ENCODE measurements at places on chromosomes 5 and 9.
A peak's percentile ranks its signal among the peaks of the same experiment; 100 is the strongest.

- no peak for DNase-seq
Observed at GRCh38 chr5:163562071-163562470, 56.7 kb downstream of the MAT2B start.

DNA sequence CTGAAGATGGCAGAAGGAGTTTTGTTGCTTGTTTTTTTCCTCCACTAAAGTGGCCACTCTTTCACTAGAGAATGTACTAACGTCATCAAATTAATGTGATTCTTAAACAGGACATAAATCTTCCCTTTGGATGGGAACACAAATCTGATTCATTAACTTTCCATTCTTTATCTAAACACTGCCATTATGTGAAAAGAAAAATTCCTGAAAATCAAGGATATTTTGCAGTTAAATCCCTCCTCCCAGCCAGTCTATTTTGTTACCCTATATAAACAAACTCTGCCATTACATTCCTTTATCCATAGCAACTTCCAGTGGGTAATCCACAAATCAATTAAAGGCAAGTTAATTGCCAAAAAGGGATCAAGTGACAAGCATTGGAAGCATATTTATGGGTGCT lies 546.5 kb downstream of the PDE4D start:
- no peak for DNase-seq

- no peak for DNase-seq
Observed at GRCh38 chr5:163574472-163575440, 69.3 kb downstream of the MAT2B start.

GRCh38 chr9:33165263-33166151 lies 1.6 kb downstream of the B4GALT1 start:
- peak; percentile 78 for DNase-seq

- no peak for DNase-seq
Observed at GRCh38 chr5:35540002-35540401, 77.7 kb upstream of the SPEF2 start.

DNA sequence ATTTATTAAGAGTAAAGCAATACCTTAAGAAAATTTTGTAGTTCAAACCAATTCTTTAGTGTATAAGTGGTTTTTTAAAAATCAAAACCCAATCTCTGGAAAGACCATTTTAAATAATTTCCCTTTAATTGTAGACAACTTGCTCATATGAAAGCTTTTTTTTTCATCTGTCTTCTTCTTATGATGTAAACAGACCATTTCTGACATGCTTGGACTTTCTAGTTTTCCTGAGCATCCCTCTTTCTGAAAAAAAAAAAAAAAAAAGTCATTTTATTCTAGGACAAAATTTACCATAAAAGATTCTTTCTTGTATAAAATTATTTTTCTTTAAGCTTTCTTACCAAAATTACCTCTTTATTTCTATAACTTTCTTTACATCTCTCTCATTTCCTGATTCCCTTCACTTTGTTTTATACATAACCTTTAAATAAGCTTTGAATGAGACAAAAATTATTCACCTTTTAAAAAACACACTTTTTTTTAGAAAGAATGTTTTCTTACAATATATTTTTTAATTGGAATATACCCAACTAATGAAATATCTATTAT lies 67.5 kb downstream of the COL15A1 start:
- peak; percentile 40 for DNase-seq

- peak; percentile 58 for DNase-seq
Observed at GRCh38 chr5:95786821-95787418, 35.6 kb downstream of the GLRX start.

DNA sequence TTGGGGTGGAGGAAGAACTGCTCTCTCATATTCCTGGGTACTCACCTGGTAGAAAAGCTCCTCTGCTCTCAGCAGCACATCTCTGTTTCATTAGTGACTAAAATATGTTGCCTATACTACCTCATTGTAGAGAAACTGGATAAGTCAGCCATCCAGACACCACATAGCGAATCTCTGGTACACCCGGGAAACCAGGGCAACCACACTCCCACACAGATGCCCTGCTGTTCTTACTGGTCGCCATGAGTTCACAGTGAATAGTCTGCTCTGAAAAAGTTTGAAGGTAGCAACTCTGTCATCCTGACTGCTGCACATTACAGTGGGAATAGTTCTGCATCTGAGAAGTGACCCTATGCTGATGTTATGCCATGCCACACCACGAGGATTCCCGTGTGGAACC lies 135.0 kb downstream of the ENTREP1 start:
- DNase-seq, result no peak

- DNase-seq, result peak; percentile 86
Observed at GRCh38 chr5:10077791-10078545, 171.7 kb downstream of the ATPSCKMT start.

DNA sequence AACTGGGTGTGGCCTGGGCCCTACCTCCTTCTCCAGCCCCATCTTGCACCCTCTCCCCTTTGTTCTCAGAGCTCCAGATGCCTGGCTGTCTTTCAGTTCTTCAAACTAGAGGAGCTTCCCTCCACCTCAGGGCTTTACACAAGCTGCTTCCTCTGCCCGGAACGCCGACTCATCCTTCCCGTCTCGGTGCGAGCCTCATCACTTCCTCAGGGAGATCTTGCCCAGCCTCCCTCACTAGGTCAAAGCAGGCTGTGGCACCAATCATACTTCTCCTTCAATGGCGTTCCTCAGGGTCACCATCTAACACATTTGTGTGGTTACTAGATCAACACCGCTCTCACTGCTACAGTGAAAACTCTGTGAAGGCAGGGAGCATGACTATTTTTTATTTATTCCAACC lies 56.2 kb upstream of the ZSWIM6 start:
- DNase-seq, result peak; percentile 65

GRCh38 chr9:974996-975739 lies 1.3 kb upstream of the DMRT3 start:
- no peak for DNase-seq

DNA sequence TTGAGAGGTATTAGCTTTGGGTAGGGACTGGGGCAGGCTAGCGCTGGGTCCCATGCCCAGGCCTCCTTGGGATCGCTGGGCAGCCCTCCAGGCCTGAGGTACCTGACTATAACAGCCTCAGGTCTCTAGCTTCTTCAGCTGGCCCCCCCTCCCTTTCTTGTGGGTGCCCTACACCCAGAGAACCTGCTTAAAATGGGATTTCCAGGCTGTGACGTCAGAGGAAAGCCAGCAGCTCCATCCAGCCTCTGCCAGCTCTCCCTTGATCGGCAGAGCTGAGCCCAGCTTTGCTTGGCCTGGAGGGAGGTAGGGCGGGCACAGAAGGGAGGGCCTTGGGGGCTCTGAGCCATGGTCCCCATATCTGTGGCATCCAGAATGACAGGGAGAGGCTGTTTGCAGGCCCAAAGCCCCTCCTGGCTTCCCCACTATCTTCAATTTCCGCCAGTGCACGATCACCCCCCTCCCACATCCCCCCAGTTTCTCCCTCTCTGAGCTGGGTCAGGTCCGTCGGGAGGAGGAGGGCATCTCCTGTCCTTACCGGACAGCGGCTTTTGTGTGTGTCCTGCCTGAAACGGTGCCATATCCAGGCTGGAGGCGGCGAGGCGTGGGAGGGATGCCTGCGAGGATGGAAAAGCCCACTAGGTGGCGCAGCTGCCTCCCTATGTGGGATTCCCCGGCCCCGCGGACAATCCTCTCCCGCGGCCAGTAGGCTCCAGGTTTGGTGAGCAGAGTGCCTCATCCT lies 10.8 kb downstream of the REEP2 start:
- DNase-seq, result peak; percentile 79

GRCh38 chr9:120635011-120635410 lies 55.0 kb upstream of the CDK5RAP2 start:
- DNase-seq, result no peak

- DNase-seq, result peak; percentile 98
Observed at GRCh38 chr5:173498286-173498685, 118.2 kb downstream of the BOD1 start.

GRCh38 chr5:5335700-5336264 lies 86.7 kb upstream of the ICE1 start:
- DNase-seq, result peak; percentile 86

DNA sequence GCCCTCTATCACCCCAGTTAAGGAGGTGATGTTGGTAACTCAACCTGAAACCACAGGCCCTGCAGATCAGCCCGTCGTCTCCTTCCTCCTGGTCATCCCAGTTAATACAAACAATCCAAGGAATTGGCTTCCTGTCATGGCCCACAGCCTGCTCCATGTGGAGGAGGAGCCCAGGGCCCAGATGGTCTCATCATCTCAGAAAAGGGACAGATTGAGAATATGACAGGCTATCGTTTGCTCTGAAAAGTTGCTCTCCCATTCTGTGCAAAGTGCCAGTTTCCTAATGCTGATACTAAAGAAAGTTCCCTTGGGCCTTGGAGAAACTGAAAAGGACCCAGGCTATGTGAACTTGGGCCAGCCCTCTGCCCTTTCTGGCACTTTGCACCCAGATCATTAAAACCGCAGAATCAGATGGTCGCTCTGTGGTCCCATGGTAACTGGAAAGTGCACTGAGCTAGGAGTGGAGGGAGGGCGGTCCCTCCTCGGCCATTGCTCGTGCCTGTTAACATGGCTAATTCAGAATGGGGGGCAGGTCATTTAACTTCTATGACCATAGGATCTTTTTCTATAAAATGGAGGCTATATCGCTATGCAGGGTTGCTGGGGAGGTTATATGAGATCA lies 675 bp upstream of the SPAAR start:
- peak; percentile 64 for DNase-seq

DNA sequence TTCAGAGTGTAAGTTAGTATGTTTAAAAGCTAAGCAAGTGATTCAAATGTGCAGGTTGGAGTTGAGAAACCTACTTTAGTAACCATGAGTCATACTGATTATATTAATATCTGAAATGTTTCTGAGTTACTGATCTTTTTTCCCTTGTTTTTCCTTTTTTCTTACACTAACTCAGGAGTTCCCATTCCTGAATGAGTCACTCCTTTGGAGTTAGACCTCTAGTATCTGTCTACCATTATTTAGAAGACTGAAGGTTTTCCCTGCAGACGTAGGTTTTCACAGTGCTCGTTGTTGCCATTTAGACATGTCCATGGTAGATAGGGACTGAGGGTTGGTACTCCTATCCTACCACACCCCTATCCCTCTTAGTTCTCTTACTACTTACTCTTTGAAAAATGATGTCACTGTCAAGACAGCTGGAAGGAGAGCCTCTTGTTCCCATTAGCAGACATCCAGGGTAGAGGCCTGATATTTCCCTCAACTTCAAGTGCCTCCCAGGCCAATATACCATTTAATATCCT lies 20.2 kb downstream of the OCLN start:
- DNase-seq, result peak; percentile 50

DNA sequence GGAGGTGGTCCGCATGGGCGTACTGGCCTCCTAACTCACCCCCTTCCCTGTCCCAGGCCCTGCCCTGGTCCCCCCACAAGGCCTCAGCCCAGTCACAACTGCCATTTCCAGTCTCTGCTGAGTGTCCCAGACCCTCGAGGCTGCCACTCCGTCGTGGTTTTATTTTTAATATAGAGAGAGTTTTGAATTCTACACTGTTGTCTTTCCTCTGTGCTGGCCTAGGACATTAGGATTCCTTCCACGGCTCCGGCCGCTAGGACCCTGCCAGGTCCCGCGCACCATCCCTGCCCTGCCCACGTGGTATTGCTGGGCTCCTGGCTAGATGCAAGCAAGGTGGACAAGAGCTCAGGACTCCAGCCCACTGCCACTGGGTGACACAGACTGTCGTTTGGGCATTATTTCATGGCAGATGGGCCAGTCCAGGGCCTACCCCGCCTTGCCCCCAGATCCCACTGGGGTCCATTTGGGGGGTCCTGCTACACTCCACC lies 53.3 kb downstream of the SAR1B start:
- no peak for DNase-seq

- DNase-seq, result no peak
Observed at GRCh38 chr5:138943599-138944173, 68.6 kb upstream of the LRRTM2 start.

DNA sequence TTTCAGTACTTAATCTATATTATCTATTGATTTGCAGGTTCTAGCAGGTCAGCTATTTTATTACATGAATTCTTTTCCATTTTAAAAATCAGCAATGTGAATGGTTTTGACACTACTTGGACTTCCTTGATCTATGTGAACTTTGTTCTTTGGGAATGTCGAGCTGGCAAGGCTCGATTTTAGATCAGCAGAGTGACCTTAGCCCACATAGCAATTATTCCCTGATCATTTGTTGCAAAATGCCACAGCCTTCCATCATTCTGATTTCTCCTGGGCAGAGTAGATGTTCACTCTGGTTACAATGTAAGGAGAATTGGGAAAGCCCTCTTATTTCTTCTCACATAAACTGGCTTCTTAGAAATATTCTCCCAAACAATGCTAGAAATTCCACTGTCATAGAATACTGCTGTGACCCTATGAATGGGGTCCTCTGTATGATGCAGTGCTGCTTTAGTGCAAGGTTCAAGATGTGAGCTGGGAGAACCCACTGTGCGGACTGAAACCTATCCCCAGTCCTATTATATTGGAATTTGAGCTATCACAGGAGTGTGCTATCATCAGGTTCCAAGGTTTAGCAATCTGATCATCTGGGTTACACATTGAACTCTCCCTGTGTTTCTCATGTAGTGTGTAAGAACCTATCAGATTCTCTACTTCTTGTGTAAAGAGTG lies 15.7 kb upstream of the GDA start:
- no peak for DNase-seq

DNA sequence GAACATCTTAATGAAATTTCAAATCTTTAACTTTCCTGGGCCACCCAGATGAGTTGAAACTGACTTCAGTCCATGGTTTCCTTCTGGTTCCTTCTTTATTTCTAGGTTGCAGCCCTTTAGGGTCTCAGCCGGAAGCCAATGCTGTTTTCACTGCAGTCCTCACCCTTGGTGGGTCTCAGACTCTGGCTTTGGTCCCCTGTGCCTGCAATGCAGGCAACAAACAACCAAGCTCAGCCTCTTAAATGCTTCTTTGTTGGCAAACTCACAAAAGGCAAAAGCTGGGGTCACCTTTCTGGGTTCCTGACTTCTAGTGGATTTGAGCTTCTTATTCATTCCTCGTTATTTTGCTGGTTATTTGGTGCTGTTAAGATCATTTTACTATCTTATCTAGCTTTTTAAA lies 19.3 kb upstream of the APC start:
- DNase-seq, result no peak

DNA sequence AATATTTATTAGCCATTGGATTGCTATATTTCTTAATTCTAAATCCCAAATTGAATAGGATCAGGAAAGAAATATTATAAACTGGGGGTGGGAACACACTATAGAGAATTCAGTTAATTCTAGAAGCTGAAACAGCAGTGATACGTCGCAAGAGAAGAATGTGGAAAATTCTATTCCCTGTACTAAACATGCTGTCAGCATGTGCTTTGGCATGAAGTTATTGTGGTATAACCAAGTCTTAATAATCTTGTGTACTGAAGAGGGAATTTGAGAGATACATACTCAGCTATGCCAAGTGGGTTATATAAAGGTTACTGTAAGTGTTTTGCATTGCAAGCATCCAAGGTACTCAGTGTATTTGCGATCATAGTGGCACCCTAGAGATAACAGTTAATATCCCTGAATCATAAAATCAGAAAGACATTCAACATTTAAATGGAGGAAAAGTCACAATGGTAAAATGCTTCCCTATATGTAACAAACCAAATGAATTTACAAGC lies 1492.9 kb upstream of the C9orf72 start:
- peak; percentile 6 for DNase-seq

DNA sequence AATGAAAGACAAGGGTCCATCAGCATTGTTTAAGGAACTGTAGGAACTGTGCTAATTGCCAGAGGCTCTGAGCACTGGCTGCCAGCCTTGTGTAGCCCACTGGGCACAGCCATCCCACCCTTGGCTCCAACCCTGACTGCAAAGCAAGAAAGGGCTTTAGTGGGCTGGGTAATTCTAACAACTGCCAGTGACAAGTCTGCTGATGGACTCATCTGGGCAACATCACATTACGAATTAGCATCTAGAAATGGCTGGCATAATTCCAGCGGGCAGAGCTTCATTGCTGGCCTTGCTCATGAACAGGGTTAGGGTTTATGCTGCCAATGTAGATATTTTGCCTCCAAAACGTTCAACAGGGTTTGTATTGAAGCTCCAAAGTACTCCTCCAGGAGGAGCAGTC lies 326.9 kb downstream of the ARHGEF28 start:
- no peak for DNase-seq
